Peyer's patch (tissue), 4 donors: ENCODE measurements at places on chromosomes 5 and 9.

DNA sequence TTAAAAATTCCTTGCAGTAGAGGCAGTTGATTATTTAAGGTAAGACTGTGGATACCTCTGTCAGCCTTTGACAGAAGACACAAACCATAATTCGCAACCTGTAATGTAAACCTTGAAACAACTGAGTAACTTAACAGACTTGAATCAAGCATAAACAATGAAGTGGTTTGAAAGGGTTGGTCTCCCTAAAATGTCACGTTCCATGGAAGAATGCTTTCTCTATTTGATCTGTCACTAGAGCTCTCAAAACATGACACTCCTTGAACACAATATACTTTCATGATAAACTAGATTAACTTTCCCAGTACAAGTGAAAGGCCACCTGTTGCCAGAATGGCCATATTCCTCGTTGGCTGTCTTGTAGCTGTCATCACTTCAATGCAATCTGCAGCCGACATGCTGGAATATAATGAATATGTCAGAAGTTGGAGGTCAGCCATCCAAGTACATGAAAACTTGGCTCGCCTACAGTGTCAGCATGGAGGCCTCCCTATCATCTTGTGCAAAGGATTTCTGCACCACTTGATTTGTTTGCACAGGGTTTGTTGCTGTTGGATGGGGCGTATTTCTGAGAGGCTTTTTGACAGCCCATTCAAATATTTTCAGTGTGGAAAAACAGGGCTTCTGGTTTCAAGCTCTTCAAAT lies 228.0 kb downstream of the TLE4 start:
- H3K4me1 ChIP-seq = no peaks in the 10 kb centered on the region
- no peak overlapping the region for H3K27ac ChIP-seq
- H3K27me3 ChIP-seq = no peaks in the 10 kb centered on the region
- H3K4me3 ChIP-seq = no peak overlapping the region
- no peak for DNase-seq
- no peaks in the 10 kb centered on the region for H3K36me3 ChIP-seq

DNA sequence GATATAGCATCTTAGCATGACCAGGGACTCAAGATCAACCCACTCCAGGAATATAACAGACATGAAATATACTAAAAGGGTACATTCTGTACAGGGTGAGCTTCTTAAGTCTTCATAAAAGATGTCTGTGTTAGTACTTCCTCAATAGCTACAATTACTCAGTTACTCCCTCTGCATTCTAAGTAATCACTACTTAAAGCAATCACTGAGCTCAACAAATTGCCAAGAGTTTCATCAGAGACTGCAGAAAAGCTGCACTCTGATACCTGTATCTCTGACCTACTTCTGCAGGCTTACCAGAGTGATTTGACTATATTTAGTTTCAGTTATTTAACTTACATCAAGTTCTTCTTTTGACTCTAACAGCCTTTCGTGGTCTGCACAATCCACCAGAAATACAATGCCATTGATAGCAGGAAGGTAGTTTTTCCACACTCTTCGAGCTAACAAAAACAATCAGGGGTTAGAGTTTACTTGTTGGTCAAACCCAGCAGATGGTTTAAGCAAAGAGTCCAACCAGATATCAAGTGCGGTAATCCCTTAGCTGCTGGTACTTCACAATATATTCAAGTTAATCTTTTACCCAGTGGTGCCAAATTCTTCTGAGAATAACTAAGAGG lies 23.3 kb downstream of the SAR1B start:
- H3K36me3 ChIP-seq = peaks cover 83% of the 10 kb centered on the region
- no peak overlapping the region for H3K4me3 ChIP-seq
- DNase-seq = no peak

GRCh38 chr9:91488341-91488740 lies 64.7 kb upstream of the NFIL3 start:
- H3K4me1 ChIP-seq = no peaks in the 10 kb centered on the region
- no peak overlapping the region for H3K4me3 ChIP-seq
- no peaks in the 10 kb centered on the region for H3K36me3 ChIP-seq
- no peaks in the 10 kb centered on the region for H3K27me3 ChIP-seq
- H3K27ac ChIP-seq = no peak overlapping the region

DNA sequence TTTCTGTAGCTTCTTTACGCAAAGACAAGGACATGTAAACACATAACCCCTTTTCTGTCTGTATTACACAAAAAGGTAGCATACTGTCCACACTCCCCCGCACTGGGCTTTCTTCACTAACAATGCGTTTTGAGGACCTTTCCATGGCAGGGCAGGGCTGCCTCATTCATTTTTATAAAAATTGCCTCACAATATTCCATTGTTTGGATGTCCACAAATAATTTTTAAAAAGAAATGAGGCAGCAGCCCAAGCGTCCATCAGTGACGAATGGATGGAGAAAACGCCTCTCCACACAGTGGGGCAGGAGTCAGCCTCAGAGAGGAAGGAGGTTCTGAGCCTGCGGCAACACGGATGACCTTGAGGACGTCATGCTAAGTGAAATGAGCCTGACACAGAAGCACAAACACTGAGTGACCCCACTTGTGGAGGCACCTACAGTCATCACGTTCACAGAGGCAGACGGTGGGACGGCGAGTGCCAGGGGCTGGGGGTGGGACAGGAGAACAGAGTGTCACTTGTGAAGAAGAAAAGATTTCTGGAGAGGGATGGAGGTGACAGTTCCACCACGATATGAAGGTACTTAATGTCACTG lies 67.8 kb downstream of the RASGEF1C start:
- H3K4me3 ChIP-seq = no peak overlapping the region
- H3K27me3 ChIP-seq = no peaks in the 10 kb centered on the region
- H3K4me1 ChIP-seq = no peaks in the 10 kb centered on the region
- no peak for DNase-seq
- no peak overlapping the region for H3K27ac ChIP-seq
- H3K36me3 ChIP-seq = no peaks in the 10 kb centered on the region

DNA sequence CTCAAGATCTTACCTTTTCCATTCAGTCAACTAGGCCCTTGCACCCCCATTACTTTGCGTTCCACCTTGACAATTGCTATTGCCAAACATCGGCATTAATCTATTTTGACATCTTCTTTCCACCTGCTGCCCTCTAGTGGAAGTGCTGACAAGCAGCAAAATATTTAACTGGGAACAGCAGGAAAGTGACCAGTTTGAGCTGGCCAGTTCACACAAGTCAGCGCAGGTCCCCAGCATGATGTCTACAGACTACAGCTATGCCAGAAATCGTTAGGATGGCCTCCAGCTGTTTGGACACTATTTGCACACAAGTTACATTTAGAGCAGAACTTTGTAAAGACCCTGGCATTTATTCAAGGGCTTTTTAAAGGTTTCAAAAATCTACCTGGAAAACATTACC lies 160.1 kb downstream of the GHR start:
- no peaks in the 10 kb centered on the region for H3K27me3 ChIP-seq
- DNase-seq = no peak
- no peaks in the 10 kb centered on the region for H3K36me3 ChIP-seq
- no peak overlapping the region for H3K27ac ChIP-seq

DNA sequence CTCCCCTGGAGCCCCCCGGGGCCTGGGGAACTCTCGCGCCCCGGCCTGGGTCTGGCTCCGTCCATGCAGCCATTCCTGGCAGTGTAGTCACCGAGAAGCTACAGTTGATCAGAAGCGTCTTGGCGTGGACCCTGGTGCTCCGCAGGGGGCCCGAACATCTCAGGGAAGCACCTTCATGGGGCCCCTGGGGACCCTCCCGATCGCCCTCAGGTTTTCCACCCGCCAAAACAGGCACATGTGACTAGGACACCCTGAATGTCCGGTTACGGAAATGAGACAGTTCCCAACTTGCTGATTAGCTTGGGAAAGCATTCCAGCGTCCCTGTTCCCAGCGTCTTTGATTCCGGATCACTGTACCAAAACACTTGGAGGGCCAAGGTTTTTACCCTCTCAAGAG lies 472 bp downstream of the FBXO4 start:
- H3K27me3 ChIP-seq = no peaks in the 10 kb centered on the region
- H3K36me3 ChIP-seq = peaks cover 18% of the 10 kb centered on the region
- H3K4me3 ChIP-seq = peak overlapping the region; percentile 85
- peak overlapping the region; percentile 93 for H3K27ac ChIP-seq

- H3K27me3 ChIP-seq = no peaks in the 10 kb centered on the region
- no peak for DNase-seq
- no peak overlapping the region for H3K27ac ChIP-seq
- no peak overlapping the region for H3K4me3 ChIP-seq
Observed at GRCh38 chr5:122252319-122252718, 59.7 kb upstream of the SNCAIP start.

DNA sequence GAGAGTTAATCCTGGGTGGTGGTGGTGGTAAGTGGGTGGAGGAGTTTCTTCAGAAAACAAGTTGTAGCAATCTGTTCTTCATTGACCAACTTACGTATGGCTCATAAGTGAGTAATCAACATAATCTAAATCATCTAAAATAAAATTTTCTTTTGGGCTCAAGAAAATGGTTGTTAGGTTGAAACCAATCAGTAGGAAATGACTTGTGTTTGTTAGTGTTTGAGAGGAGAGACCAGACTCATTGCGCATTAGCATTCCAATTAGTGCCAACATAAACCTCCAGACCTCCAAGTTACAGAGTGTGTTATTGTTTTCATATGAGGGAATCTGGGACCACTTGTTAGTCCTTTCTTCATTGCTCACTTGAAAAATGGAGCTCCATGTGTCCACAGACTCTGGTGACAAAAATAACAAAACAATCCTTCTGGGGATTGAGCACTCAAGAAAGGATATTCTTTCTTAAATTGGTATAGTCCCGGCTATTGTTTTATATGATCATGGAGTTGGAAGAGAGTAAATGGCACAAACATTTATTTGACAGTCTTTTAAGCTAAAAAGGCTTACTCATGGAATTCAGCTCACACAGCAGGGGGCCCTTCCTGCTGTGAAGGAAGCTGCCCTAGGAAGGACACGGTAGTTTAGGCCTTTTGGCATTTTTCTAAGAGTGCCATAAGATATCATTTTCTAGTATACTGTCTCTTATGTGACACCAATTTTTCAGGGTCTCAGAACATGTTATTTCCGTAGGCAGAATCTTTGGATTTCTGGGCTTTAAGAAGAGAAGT lies 441.1 kb downstream of the EBF1 start:
- H3K36me3 ChIP-seq = no peaks in the 10 kb centered on the region
- no peaks in the 10 kb centered on the region for H3K4me1 ChIP-seq
- no peak for DNase-seq
- H3K27me3 ChIP-seq = no peaks in the 10 kb centered on the region
- no peak overlapping the region for H3K4me3 ChIP-seq

DNA sequence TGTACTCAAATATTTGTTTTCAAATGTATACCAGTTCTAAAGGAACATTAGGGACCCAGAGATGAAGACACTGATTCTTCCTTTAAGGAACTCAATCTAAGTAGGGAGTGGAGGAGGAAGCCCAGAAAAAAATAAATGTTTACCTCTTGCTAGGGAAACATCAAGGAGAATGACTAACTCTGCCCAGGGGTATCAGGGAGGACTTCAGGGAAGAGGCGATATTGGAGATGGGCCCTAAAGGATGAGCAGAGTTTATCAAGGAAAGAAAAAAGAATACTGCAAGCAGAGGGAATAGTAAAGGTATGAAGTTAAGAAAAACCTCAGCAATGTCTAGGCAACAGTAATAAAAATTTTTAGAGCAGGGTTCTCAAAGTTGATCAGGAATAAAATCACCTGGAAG lies 16.4 kb downstream of the FBXW2 start:
- no peak overlapping the region for H3K4me3 ChIP-seq
- DNase-seq = no peak
- no peaks in the 10 kb centered on the region for H3K36me3 ChIP-seq
- no peaks in the 10 kb centered on the region for H3K27me3 ChIP-seq
- H3K4me1 ChIP-seq = no peaks in the 10 kb centered on the region

DNA sequence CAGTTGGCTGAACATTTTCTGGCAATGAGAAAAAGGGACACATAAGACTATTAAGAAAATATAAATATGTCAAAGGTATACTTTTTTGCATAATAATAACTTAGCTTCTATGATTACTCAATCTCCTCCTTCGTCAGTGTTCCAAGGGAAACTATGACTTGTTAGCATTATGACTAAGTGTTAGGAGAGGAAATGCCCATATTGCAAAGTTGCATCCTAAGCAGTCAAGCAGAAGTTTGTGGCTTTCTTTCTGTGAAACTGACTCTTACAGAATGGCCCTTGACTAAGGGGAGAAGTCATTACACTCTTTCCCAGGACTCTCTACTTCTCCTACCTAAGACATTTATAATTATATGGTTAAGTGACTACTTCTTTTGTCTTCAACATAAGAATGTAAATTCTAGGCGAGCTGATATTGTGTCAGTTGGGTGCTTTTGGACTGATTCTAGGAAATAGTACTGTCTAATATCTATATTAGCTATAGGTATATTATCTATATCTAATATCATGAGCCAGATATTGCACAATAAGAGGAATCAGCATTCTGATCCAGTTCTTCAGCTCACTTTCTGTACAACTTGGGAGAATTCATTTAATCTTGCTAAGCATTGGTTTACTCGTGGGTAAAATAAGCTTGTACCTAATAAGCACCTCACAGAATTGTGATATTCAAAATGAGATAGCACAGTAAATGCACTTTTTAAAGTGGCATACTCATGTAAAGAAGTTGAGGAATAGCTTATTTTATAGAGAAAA lies 16.4 kb upstream of the SPINK6 start:
- no peaks in the 10 kb centered on the region for H3K4me1 ChIP-seq
- no peak overlapping the region for H3K27ac ChIP-seq
- no peak for DNase-seq
- no peaks in the 10 kb centered on the region for H3K36me3 ChIP-seq

- no peak within 1 kb of the TSS for H3K27ac ChIP-seq
- no peaks in the 10 kb centered on the region for H3K27me3 ChIP-seq
- no peaks in the 10 kb centered on the region for H3K4me1 ChIP-seq
- no peaks in the 10 kb centered on the region for H3K36me3 ChIP-seq
- no peak within 1 kb of the TSS for H3K4me3 ChIP-seq
Observed at GRCh38 chr5:141303756-141304155, at the start of gene SLC25A2. SLC25A2 (minus strand) TSS chr5:141304049; CDS start chr5:141303865, 184 bp downstream.

- no peaks in the 10 kb centered on the region for H3K36me3 ChIP-seq
- peak overlapping the region; percentile 56 for H3K4me3 ChIP-seq
- peaks cover 35% of the 10 kb centered on the region for H3K4me1 ChIP-seq
- no peaks in the 10 kb centered on the region for H3K27me3 ChIP-seq
Observed at GRCh38 chr9:129487658-129488483, 133.0 kb downstream of the C9orf50 start.

GRCh38 chr5:75320371-75320770 lies 16.6 kb upstream of the HMGCR start:
- H3K36me3 ChIP-seq = no peaks in the 10 kb centered on the region
- no peaks in the 10 kb centered on the region for H3K27me3 ChIP-seq
- H3K4me3 ChIP-seq = no peak overlapping the region
- no peak overlapping the region for H3K27ac ChIP-seq

GRCh38 chr5:154544646-154545045 lies 66.6 kb upstream of the HAND1 start:
- H3K27me3 ChIP-seq = no peaks in the 10 kb centered on the region
- no peak overlapping the region for H3K4me3 ChIP-seq
- H3K36me3 ChIP-seq = no peaks in the 10 kb centered on the region

GRCh38 chr5:165057145-165057544 lies 1551.7 kb downstream of the MAT2B start:
- no peak overlapping the region for H3K27ac ChIP-seq
- DNase-seq = no peak
- H3K4me3 ChIP-seq = no peak overlapping the region

GRCh38 chr9:124365036-124365435 lies 50.2 kb downstream of the PSMB7 start:
- H3K36me3 ChIP-seq = no peaks in the 10 kb centered on the region
- DNase-seq = no peak
- H3K27me3 ChIP-seq = no peaks in the 10 kb centered on the region
- no peak overlapping the region for H3K27ac ChIP-seq
